DMS79 (cell line): ENCODE measurements at places on chromosomes 12 and 14.

- no peak for DNase-seq
Observed at GRCh38 chr14:100063314-100063941, 1.8 kb upstream of the EVL start.

- DNase-seq: no peak
Observed at GRCh38 chr12:25677232-25677937, 124.3 kb upstream of the LMNTD1 start.

- no peak for DNase-seq
Observed at GRCh38 chr12:129520739-129521138, 383.1 kb downstream of the TMEM132D start.

DNA sequence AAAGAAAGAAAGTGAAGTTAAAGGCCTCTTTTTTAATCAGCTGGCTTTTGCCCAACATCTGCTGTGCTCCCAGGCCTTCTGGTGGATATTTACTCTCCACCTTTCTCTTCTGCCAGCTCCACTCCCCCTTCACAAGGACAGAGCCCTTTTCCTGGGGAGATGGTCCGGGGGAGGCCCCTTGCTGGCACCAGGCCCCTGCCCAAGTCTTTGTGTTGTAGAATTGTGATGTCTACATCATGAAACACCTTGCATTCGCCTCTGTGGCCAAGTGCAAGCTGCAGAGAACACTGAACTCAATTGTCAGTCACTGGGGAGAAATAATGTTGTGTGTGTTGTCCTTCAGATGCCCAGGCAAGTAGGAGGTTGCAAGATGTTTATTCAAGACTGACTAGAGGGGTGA is 150.3 kb downstream of the DPF3 start:
- no peak for DNase-seq

GRCh38 chr12:9707864-9708808 is 24.8 kb downstream of the CLECL1 start:
- DNase-seq: no peak

- DNase-seq: peak; percentile 82
Observed at GRCh38 chr14:29799464-29800095, 128.1 kb downstream of the PRKD1 start.

GRCh38 chr14:106222731-106223130 is 696.3 kb downstream of the TMEM121 start:
- DNase-seq: no peak
